ENCODE measurements at places on chromosomes 11 and 22.

- DNase-seq, result no peak
Measured at GRCh38 chr22:29811377-29811776, 26.7 kb downstream of the ASCC2 start.

DNA sequence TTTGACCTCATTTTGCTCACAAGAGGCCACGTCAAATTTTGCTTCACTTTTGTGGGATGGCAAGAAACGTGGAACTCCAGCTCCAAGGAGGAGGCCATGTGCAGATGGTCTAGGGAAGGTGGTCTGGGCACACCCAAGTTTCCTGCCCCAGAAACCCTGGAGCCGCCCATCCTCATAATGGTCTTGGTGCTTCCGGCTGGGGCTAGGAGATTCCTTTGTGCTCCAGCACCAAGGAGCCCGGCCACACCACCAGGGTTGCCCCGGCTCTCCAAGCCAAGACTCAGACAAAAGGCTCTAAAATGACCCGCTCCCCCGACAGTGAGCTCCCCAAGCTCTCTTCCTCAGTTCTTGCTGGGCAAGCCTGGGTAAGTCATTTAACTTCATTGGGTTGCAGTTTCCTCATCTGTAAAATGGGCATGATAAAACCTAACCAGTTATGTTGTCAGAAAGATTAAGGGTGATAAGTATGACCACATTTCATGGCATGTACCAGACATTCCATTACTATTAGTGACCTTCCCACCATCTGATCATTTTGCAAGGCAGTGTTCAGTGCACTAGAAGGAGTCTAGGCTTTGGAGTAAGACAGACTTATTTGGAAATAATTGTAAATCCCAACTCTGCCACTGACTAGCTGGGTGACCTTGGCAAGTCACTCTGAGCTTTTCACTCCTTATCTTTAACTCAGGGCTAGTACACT, 23.3 kb downstream of the DKK3 start:
- no peak for DNase-seq

- no peak for DNase-seq
Measured at GRCh38 chr11:2467695-2468055, 22.9 kb downstream of the KCNQ1 start.

- DNase-seq, result no peak
Measured at GRCh38 chr11:94694309-94695060, 73.7 kb upstream of the AMOTL1 start.

GRCh38 chr22:28223826-28224225, 304.8 kb upstream of the PITPNB start:
- DNase-seq, result no peak

GRCh38 chr11:67111261-67111660, 7.8 kb upstream of the KDM2A start:
- DNase-seq, result no peak

DNA sequence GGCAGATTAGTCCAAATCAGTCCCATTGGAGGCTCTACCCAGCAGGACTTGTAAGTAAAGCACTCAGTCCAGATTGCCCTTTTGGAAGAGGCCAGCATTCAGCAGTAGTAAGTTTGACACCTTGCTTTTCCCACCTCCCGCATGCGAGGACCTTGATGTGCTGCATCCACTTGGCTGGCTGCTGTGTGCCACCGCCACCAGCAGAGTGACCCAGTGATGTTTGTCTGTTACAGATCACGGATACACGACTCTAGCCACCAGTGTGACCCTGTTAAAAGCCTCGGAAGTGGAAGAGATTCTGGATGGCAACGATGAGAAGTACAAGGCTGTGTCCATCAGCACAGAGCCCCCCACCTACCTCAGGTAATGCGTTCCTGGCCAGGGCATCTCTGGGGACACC, 6.6 kb downstream of the SMARCB1 start:
- no peak for DNase-seq

All from activated naive CD8-positive, alpha-beta T cell treated with anti-CD3 and anti-CD28 coated beads, Interleukin-2, amount 10 ng/mL, durations not matched to agents 7 days and 5 days (primary cell).